NCI-H524 (cell line): ENCODE measurements at places on chromosomes 4 and X.

DNA sequence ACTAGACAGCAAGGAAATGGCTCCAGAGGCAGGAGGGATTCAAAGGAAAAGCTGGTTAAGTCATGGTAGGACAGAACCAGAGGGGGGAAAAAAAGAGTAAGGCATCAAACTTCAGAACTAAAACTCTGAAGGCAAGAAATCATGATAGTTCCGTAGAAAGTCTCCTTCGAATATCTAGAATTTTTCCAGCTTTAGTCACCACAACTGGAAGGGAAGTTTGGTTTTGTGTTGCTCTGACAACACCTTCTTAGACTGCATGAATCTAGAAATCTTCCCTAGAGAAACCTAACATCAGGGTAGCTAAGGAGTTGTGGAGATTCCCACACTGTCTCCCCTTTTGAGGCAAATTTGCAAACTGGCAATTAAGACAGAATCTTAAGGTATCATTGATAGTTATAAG lies 33.7 kb downstream of the AMMECR1 start:
- no peak for DNase-seq

DNA sequence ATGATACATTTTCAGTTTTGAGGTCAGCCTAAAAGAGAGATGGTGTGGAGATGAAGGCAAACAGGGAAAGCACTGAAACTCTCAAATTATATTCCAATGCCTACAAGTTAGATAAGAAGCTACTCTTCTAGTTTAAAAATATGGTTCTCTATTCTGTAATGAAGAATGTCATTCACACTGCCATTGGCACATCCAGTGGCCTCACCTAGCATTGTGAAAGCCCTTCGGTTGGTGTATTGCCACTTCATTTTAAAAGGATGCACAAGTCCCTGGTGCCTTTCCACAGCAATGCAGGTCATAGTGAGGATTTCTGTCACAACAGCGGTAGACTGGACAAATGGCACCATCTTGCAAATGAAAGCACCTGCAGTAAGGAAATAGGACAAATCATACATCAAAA lies 40.6 kb downstream of the QRFPR start:
- DNase-seq = no peak

- DNase-seq = no peak
Measured at GRCh38 chr4:22391551-22391950, 124.3 kb downstream of the ADGRA3 start.

GRCh38 chr4:89305712-89306437 lies 1.7 kb downstream of the GPRIN3 start:
- DNase-seq = no peak

DNA sequence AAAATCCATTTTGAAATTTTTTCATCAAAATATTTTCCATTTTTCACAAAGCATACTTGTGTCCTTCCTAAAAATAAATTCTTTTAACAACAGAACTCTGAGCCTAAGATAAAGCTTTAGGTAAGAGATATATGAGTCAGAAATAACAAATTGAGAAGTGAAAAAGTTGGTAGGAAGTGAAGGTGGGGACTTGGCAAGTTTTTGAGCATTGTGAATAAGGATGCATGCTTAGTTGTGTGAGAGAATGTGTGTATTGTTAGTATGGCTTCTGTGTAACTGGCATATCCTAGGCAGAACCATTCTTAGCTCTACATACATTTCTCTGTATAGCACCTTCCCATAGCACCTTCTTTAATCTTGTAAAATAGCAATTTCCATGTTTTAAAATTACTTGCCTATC lies 6.8 kb downstream of the ASB5 start:
- no peak for DNase-seq

GRCh38 chr4:177371461-177371860 lies 61.8 kb downstream of the NEIL3 start:
- no peak for DNase-seq

- DNase-seq = no peak
Measured at GRCh38 chr4:30181918-30182317, 538.3 kb upstream of the PCDH7 start.

DNA sequence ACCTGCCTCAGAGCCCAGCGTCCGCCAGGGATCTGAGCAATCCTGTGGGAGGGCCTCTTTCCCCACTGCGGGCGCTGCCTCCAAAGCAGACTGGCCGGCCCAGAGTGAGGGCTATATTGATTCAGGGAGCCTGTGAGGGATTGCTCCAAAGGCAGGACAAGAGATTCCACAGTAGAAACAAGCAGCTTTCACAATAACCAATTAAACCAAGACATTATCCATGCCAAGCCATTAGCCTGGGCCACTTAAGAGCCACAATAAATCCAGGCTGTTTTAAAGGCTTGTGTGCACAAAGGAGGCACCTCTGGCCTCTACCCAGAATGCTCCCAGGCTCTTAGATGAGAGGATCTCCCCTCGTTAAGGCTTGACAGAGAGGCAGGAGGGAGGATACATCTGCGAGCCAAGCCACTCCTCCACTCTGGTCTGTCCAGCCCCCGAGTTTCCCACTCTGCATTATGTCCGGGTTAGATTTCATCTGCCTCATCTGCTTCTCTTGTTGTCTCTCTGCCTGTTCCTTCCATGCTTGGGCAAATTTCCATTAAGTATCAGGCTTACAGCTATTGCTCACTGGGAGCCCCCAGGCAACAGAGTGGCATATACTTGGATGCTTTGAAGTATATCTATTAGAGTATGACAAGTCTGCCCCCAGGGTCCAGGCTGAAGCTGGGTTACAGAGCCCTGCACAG lies 357.9 kb downstream of the UNC5C start:
- peak; percentile 50 for DNase-seq

- DNase-seq = no peak
Measured at GRCh38 chr4:89162496-89162895, 51.2 kb downstream of the TIGD2 start.

GRCh38 chrX:7133050-7133440 lies 14.5 kb upstream of the STS start:
- peak; percentile 7 for DNase-seq
